ENCODE measurements at places on chromosomes 16 and 17.

GRCh38 chr17:39209317-39210092 lies 9.4 kb downstream of the RPL19 start:
- no peak for DNase-seq

DNA sequence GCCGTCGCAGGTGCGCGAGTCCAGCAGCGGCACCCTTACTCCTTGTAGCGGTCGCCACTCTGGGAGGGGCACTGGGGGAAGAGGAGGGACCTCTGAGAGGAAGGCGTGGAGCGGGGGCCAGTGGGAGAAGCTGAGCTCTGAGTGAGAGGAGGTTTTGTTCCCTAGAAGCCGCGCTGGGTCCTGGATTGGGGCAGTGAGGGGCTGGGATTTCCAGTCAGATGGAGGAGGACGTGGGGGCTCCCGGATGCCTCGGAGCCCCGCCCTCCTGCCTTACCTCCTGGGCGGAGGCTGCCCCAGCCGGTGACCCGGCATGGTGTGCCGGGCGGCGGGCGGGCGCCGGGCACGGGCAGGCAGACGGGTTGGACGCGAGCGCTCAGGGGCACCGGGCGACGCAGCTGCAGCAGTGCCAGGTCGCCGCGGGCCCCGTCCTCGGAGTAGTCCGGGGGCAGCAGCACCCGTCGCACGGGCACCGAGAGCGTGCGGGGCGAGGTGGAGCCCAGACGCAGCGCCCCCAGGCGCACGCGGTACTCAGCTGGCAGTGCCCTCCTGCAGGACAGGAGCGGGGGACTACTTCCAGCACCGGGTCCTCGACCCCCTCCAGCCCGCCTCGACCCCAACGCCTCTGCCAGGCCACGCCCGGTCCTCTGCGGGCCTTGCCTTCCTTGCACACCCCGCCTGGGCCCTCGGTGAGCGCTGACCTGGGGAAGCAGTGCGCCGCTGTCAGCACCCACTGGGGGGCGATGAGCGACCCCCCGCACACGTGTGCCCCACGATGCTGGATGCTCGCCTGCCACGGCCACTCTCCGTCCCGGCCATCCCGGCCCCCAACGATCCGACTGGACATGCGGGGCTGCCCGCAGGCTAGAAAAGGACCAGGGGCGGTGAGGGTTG lies 2.0 kb downstream of the PRSS33 start:
- no peak for DNase-seq

DNA sequence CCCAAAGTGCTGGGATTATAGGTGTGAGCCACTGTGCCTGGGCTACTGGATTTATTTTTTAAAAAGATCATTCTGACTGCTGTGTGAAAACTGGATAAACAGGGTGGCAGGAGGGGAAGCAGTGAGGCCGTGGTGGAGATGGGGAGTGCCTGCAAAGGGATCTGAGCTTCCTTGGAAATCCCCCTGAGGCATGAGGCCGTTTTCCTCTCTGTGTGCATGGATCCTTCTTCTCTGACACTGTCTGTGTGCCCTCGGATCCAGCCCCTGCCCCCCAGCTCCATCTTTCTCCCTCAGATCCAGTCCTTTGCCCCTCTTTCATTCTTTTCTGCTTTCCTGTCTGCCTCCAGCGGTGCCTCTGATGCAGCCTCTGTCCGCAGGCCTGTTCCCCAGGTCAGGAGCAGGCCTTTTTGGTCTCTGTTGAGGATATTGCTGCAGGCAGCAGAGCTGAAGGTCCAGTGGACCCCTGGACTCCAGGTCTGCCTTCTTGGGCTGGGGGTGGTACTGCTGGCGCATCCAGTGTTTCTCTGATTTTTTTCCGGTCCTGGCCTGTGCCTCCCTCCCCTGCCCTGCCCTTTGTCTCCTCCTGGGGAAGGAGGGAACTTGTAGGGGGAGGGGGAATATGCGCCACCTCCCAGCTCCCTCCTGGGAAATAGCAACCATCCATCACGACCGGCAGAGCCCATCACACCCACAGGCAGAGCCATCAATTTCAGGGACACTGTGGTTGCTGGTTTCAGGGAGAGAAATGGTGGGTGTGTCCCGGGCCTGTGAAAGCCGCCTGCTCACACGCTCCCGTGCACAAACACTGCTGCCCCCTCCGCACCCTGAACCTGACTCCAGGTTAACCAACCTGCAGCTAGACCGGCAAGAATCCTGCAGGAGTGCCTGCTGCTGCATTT lies 17.0 kb downstream of the MGAT5B start:
- DNase-seq, result no peak

DNA sequence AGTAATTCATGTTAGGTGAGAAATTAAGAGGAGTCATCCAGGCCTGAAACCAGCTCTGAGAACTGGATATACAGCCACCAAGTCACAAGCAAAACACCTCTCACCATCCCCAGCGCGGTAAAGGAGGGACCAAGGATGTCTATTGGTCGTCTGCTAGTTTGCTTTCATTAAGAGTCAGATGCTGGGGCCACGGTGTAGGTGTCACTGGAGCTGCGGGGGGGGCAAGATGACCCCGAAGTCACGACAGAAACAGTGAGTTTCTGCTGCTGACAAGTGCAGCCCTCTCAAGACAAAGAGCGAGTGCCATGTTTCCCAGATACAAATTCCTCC lies 790 bp downstream of the NCBP3 start:
- DNase-seq, result no peak

DNA sequence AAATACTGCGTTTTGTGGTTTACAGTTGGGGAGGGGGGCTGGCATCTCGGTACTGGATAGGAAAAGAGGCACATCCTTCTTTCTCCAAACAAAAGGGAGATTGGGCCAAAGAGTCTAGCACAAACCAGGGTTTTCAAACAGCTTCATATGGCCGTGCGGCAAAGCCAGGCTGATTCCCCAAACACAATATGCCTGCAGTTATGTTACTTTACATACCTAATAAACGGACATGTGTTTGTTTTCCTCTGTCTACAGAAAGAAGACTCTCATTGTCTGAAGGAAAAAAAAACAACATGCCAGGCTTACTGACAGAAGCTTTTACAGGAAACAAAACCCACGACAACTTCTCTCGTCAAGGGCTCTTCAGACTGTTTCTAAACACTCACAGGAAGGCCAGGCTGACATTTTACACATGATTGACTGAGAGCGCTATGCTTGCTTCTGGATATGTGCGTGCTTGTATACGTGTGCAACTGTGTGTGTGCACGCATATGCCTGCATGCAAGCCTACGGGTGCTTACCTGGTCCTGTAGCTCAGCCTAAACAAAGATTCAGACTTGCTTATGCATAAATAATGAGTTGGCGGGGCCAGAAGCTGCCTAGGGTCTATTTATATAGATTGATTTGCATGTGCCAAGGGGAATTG lies 461.0 kb upstream of the C16orf82 start:
- DNase-seq, result no peak

GRCh38 chr17:45432405-45433158 lies at the start of gene ARHGAP27:
Gene ARHGAP27, minus strand, starts transcription at chr17:45432870. Its CDS starts 2,591 bp downstream, at chr17:45430279.
- no peak for DNase-seq

DNA sequence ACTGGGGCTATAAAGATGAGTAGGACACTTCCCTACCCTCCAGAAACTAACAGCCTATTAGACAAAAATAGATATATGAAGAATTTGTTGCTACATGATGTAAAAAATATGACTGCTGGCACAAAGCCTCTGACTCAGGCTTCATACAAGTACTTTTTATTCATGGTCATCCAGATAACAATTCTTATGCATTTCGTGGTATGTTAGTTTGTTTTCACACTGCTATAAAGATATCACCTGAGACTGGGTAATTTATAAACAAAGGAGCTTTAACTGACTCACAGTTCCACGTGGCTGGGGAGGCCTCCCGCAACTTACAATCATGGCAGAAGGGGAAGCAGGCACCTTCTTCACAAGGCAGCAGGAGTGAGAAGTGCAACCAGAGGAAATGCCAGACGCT lies 112.5 kb upstream of the HLF start:
- no peak for DNase-seq

DNA sequence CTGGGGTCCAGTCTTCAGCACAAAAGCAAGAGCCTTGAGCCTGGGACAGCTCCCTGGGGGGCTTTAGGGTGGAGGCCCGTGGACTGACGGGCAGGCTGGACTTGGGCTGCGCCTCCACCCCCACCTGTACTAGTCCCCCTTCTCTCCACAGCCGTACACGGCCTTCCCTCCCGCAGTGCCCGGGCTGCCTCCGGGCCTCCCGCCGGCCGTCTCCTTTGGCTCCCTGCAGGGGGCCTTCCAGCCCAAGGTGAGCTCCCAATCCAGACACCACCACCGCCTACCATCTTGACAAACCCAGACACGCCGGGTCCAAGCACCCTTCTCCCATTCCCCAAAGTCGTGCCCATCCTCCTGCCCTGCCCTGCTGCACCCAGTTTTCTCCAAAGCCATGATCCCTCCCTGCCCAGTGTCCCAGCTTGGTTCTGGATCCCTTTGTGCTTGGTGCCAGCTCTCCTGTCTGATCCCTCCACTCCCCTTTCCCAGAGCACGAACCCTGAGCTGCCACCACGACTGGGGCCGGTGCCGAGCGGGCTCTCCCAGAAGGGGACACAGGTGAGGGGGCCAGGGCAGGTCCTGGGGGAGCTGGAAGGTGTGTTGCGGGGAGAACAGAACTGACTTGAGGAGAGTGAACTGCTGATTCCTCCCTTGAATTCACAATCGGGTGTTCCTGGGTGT lies 7.1 kb downstream of the FBRS start:
- DNase-seq, result no peak

- DNase-seq, result peak; percentile 58
Measured at GRCh38 chr16:4734730-4735535, 596 bp downstream of the DNAAF8 start.

- DNase-seq, result no peak
Measured at GRCh38 chr16:3019594-3020246, 448 bp upstream of the TNFRSF12A start.

DNA sequence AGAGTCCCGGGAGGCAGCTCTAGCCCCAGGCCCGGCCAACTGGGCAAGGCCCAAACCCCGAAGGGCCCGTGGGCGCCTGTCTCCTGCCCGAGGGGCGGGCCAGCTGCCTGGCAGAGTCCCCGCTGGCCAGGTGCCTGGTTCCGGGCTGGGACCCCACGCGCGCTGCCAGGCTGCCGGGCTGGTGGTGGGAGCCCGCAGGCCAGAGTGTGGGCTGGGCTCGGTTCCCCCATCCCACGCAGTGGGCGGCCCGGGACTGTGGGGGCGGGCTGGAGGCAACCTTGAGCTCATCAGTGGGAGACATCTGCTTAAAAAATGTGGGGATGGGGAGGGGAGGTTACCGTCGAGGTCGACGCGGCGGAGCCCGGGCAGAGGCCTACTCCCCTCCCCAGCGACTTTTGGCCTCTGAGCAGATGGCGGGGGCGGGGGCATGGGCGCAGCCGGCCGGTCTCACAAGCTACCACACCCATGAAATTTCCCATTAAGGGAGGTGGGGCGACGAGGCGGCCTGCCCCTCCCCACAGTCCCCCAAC lies 176.4 kb upstream of the GSE1 start:
- no peak for DNase-seq
